ENCODE measurements at places on chromosomes 6 and 20. TPM values are rescaled to one million over a fixed set of nuclear protein-coding genes. Genes with fewer than 3 reads are reported as not detected.

GRCh38 chr6:2911171-2911570 is 8.1 kb upstream of the SERPINB9 start:
- DNase-seq: no peak

- DNase-seq: no peak
Measured at GRCh38 chr6:27502508-27503435, 29.9 kb upstream of the ZNF184 start.

DNA sequence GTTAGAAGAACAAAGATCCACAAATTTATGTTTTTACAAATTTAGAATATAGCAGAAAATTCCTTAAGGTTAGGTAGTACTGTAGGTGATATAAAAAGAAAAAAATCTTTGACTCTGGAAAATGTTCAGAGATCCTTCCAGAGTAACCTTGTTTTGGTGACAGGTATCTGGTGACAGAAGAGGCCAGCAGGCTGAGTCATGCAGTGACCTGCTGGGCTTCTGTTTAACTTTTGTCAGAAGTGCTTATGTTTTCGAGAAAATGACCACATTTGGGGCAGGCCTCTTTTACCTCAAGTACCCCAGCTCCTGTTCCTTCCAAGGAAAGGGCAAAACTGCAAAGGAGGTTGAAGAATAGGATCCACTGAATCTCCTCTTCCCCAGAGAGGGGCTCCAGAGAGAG is 10.5 kb upstream of the CLDN20 start:
- DNase-seq: no peak

The EDN1 gene
- 2.2 TPM for polyA plus RNA-seq

DNA sequence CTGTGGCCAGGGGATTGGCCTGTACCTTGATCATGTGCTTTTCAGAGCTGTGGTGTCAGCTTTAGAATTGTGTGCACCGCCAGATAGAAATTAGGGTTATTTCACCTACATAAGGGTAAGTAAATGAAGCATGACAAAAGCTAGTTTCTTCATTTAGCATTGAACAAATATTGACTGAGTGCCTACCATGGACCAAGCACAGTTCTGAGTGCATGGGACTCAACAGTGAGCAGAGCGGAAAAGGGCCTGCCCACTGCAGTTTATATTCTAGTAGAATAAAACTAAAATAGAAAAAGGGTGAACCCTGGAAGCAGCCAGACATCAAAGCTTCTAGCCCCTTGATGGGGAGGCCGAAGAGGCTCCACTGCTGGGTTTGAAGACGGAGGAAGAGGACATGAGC is 25.6 kb downstream of the ECT2L start:
- DNase-seq: no peak
